ENCODE measurements at places on chromosomes 1 and 21.

DNA sequence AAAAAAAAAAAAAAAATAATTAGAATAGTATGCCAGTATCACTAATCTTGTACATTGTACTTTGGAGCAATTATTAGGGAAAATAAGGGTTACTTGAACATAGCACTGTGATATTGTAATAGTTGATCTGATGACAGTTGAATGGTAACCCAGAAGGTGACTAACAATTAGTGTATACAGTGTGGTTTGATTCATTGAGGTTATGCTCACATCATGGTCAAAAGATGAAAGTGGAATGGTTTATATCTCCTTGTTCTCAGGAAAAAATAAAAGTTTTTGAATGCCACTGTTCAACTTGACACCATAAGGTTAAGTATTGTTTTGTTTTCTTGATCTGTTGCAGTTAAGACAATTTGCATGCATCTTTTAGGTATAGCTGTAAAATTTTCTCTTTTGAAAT lies 87.0 kb downstream of the GPR52 start:
- DNase-seq, result no peak

DNA sequence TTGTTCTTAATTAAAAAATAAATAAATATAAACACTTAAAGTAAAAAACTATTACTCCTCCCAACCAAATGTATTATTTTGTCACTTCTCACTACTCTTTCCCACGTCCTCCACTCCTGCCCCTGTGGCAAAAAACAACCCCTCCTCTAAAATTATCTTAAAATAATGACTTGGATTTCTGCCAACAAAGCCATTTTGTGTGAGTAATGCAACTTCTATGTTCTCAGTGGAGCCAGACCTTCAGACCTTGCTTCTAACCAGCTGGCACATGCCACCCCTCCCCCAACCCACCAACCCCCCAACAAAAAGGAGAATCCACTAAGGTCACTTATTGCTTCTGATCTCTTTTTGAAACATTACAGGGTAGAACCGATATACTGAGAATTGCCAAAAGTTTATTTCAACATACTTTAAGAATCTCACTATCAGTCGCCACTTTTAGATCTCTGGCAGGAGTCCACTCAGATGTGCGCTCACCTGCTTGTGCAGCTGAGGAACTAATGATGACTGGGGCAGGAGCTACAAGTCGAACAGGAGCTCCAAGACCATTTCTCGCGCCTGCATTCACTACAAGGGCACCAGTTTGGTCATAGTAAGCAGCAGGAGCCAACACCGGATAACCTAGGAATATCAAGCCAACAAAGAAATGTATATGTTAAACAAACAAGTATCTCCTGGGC lies 58.3 kb upstream of the SDC3 start:
- no peak for DNase-seq

DNA sequence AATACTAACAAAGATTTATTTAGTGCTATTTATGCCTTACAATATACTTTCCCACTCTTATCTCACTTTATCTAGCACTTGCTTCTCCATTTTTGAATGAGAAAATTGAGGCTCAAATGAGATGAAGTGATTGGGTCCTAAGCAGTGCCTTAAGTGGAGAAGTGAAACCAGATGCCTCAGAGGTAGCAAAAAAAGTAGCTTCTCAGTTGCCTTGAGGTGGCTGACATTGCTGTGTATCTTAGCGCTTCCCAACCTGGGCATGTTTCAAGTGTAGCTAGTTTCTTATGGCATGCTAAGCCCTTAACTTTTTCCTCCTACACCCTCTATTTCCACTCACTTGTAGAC lies 390.4 kb downstream of the OMA1 start:
- DNase-seq, result no peak

DNA sequence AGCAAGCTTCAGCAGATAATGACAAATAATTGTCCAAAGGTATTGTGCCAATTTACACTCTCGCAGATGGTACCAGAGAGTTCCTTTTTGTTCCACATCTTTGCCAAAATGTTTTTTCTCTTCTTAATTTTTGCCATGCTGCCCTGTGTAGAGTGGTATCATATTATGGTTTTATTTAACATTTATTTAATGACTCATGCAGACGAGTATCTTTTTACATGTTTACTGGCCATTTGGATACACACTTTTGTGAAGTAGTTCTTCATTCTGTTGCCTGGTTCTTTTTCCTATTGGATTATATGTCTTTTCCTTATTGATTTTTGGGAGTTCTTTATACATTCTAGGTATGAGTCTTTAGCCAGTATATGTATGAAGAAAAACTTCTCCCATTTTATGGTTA lies 151.1 kb downstream of the PCNX2 start:
- no peak for DNase-seq

GRCh38 chr1:246617768-246618167 lies 51.5 kb downstream of the CNST start:
- no peak for DNase-seq

DNA sequence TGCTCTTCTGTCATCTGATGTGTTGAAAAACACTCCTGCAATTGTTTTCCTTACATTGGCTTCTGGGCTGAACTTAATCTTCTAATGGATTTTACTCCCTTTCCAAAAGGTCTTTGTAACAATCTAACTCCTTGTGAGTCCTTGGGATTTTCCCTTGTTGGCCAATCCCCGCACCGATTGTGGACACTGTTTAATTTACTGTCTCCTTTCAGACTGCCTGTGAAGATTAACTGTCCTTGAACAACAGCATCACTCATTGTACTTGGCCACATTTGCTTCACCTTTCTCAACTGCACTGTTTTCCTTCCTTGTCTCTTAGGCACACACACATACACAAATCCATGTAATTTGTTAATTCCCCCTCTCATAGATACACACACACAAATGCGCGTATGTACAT lies 120.4 kb downstream of the SPATA46 start:
- DNase-seq, result no peak
